ENCODE measurements at places on chromosomes 1 and 21.

DNA sequence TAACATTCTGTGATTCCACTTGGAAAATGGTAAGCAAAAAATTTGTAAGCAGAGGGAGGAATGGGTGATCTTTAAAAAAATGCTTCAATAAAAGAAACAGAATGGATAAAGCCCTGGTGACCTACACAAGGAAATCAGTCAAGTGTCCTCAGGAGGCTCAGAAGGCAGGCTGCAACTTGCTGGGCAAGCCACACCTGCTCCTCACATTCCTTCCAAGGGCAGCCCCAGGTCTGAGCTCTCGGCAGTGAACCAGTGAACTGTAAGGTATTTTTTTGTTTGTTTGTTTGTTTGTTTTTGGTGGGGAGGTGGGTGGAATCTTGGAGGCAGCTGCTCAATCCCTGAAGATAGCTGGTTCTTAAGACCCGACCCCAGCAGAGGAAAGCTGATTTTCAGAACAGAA, 4.4 kb downstream of the TACSTD2 start:
- DNase-seq: no peak

DNA sequence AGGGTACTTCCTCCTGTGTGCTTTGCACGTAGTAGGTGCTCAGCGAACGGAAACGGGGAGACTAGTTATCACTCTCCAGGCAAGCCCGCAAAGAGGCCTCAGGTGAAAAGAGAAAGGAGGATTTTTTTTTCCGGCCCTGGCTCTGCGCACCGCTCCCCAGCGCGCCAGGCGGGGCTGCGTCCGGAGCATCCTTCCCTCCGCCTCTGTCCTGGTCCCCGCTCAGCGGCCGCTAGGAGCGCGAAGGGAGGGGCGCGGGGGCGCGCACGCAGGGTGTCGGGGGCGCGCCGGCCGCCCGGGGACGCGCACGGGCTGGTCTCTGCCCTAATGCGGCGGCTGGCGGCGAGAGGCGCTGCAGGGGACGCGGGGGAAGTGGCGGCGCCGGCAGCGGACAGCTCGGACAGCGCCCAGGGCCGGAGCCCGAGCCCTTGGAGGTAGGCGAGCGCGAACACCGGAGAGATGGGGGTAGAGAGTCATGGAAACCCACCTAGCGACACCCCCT, 42.3 kb upstream of the NFASC start:
- peak; percentile 40 for DNase-seq

DNA sequence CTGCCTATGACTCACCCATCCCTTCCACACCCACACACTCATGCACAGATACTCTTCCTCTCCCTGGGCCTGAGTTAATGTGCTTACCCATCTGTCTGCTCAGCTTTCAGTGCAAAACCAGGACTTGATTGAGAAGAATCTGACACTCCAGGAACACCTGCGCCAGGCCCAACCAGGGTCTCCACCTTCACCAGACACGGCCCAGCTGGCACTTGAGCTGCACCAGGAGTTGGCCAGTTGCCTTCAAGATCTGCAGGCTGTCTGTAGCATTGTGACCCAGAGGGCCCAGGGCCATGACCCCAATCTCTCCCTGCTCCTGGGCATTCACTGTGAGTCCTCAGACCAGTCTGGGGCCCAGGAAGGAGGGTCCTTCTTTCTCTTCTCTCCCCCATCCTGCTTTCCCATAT, 3.5 kb upstream of the SH3BGRL3 start:
- DNase-seq: no peak

- DNase-seq: no peak
Measured at GRCh38 chr1:59816318-59816878, 1.6 kb downstream of the HOOK1 start.

DNA sequence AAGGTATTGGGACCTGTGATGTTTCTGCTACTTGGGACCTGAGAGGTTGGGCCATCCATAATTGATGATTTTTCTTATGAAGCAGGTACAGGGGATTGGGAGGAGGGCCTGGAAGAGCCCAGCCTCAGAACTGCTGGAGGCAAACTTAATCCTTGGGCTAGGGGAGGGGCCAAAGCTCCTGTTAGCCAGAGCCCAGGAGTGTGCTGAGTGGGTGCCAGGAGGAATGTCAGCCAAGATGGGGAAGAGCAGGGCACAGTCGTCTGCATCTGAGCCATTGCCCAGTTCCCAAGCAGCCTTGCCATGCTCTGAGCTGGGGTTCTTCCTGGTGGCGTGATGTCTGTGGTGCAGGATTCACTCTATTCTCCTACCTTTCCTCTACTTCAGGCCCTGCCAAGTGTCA, 5.8 kb downstream of the MAPKAPK2 start:
- no peak for DNase-seq

- peak; percentile 23 for DNase-seq
Measured at GRCh38 chr21:38352536-38353219, 95.9 kb downstream of the KCNJ15 start.

- no peak for DNase-seq
Measured at GRCh38 chr1:164598719-164599118, 39.7 kb downstream of the PBX1 start.

DNA sequence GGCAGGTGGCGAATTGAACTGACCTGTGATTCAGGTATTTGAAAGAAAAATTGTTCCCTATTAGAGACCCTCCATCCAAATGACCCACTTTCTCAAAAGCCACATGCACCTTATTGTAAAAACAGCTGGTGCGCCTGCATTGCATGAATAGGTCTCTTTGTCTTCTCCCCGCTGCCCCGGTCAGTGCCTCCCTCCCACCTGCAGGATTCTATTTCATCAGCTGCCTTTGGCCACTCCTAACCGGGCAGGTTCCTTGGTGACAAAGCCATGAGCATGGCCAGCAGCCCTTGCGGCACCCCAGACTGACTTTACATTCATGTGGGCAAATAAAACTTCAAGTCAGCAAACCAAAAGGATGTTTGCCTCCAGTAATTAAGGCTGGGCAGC, 6.4 kb downstream of the TMPRSS3 start:
- DNase-seq: no peak

DNA sequence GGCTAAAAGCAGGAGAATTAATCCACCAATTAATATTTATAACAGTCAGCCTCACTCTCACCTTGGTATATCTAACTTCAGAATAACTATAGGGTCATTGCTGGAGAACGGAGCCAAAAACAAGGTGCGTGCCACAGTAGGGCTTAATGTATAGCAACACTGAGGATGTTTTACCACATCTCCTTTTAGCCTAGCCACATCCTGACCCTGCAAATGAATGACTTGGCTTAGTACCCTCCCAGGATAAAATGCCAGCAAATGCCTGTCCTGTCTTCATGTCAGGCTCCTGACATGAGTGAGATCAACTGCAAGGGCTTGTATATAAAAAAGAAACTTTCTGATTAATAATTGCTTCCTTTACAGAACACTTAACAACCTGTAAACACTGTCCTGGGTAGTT, 2.7 kb upstream of the CDC42BPA start:
- no peak for DNase-seq

- DNase-seq: no peak
Measured at GRCh38 chr1:22835636-22836319, 125.1 kb downstream of the EPHB2 start.

GRCh38 chr21:45821315-45821962, 160.1 kb upstream of the COL6A1 start:
- DNase-seq: no peak

DNA sequence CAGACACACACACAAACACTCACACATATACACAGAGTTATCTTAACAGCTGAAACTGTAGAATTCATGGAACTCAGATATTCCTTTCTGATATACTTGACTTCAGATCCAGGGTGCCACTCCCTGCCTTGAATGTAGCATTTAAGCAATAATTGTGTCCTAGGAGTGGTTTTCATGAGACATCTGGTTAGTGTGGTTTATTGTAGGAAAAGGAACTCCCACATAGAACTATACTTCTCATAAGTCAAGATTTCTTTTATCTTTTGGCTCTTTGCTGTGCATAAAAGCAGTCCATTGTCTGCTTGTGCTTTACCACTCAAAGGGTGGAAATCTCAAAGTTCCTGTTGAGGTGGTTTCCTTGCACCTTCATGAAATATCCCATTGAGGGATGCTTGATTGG, 272.6 kb upstream of the SGIP1 start:
- DNase-seq: no peak

DNA sequence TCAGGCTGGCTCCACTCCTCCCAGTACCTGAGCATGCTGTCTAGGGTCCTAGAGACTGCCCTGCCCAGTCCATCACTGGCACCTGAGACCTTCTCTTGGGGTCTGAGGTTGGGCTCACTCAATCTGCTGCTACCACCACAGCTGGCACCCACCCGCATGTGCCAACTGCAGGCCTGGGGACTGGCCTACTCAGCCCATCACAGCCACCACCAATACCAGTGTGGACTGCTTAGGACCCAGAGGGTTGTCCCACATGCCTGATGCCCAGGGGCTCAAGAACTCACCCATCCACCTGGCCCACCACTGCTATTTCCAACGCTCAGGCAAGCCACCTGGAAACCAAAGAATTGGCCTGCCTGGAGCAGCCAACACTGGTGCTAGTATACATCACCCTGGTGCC, 63.5 kb downstream of the CYP4B1 start:
- no peak for DNase-seq

- no peak for DNase-seq
Measured at GRCh38 chr1:58333511-58333910, 213.0 kb downstream of the OMA1 start.

- no peak for DNase-seq
Measured at GRCh38 chr1:41532206-41532975, 47.9 kb upstream of the EDN2 start.

GRCh38 chr1:28517649-28517999, 11.8 kb downstream of the RCC1 start:
- no peak for DNase-seq

DNA sequence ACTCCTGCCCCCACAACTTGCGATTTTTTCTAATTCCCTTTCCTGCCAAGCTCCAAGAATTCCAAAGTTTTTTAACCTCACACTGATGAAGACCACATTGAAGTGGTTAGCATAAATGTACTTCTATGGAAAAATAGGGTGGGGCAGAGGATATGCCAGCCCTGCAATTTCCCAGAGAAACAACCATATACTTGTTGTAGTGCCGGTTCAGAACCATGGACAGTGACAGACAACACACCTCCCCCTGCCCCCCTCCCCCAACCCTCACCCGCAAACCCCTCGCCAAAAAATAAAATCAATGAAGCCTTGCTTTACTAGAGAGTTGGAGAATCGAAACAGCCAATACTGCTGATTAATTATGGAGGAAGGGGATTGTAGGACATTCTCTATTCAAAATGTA, 109.5 kb upstream of the GRIK3 start:
- DNase-seq: no peak

- no peak for DNase-seq
Measured at GRCh38 chr1:243723050-243723449, 127.0 kb downstream of the AKT3 start.

Measured in GOT3 (cell line).